ENCODE measurements at places on chromosomes 16 and 17.

- no peak for DNase-seq
These were observed 39.7 kb downstream of the KCNJ2 start for GRCh38 chr17:70208825-70209555.

DNA sequence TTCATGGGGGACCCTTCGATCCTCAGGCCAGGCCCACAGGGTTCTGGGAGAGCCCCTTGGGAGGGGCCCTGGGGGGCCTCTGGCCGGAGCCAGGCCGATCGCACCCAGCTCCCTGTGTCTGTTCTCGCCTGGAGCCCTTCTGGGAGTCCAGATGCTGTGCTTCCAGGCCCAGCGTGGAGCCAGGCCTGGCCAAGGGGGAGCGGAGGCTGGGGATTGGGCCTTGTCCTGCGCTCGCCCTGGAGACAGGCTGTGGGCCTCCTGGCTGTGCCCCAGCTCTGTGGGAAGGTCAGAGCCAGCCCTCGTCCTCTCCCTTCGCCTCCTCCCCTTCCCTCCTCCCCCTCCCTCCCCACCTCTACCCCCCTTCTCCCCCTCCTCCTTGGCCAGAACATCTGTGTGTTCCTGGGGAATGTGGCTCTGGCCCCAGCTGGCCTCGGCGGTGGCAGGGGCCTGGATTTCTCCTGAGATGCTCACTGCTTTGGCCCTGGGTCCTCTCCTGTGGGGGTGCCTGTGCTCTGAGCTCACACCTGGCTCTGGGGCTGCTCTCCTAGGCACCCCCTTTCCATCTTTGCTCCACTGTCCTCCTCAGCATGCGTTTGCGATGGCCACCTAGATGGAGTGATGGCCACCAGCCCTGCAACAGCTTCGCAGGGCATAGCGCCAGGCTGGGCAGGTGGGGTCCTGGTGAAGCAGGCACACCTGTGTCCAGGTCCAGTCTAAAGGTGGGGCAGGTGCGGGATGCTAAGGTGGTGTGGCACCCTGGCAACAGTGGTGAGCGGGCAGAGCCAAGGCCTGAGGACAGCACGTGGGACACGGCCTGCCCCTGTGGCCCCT lies 90.6 kb upstream of the CIBAR2 start:
- DNase-seq, result no peak

GRCh38 chr17:81111066-81111465 lies 54.2 kb upstream of the PVALEF start:
- no peak for DNase-seq

GRCh38 chr17:82202981-82203380 lies 9.7 kb downstream of the CCDC57 start:
- no peak for DNase-seq

GRCh38 chr17:40129498-40129897 lies 7.7 kb downstream of the MSL1 start:
- no peak for DNase-seq

- no peak for DNase-seq
These were observed 8.5 kb downstream of the PECAM1 start for GRCh38 chr17:64382061-64382583.

DNA sequence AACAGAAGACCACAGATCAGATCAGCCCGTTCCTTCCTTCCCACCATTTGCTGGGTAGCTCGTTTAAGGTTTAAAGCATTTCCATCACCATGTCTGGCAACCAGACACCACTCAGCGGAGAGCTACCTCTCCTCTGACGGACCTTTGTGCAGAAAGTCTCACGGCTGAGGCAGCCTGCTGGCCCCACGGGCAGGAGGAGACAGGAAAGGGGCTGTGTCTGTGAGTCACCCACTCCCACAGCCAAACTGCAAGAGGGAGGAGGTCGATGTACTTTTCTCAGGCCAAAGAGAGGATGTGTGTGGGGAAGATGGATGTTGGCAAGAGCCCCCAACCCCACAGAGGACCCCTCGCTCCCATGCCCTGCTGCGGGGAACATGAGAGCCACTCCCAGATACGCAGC lies 92.1 kb downstream of the ZNF423 start:
- no peak for DNase-seq

GRCh38 chr16:11949527-11949926 lies 7.7 kb upstream of the NPIPB2 start:
- no peak for DNase-seq

DNA sequence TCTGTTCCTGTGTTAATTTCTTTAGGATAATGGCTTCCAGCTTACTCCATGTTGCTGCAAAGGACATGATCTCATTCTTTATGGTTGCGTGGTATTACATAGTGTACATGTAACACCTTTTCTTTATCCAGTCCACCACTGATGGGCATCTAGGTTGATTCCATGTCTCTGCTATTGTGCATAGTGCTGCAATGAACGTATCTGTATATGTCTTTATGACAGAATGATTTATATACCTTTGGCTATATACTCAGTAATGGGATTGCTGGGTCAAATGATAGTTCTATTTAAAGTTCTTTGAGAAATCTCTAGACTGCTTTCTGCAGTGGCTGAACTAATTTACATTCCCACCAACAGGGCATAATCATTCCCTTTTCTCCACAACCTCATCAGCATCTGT lies 39.8 kb downstream of the ABCA10 start:
- DNase-seq, result no peak

DNA sequence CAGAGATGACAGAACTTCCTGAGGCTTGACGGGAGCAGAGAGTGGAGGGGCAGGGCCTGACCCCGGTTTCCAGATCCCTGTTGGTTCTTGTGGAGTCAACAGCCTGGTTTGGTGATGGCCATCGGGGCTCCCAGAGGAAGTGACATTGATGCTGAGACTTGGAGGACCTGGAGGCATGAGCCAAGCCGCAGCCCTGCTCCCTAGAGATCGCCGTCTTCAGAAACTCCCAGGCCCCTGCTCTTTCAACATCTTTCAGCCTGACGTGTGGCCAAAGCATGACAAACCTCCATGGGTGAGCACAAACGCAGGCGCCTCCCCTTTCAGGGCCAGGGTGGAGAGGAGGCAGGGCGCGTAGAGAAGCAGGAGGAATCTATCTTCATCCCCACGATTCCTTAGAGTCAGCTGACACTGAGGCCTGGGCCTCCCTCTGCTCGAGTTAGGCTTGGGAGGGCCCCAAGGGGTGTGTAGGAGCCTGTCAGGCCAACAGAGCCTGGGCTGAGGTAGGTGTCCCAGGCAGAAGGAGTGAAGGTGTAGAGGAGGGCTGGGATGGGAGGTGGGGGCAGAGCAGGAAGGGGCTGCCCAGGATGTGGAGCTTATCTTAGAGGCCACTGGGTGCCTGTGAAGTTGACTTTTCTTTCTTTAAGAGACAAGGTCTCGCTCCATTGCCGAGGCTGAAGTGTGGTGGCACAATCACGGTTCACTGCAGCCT lies 56.1 kb upstream of the MED9 start:
- DNase-seq, result no peak

DNA sequence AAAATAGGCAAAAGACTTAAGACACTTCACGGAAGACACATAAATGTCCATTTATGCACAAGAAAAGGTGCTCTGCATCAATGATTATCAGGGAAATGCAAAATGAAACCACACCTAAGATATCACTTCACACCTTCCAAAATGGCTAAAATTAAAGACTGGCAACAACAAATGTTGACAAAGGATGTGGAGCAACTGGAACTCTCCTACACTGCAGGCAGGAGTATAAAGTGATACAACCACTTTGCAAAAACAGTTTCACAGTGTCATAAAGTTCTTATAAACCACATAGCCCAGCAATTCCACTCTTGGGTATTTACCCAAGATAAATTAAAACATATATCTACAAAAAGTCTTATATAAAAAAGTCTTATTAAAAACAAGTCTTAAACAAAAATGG lies 7.8 kb downstream of the BBS2 start:
- no peak for DNase-seq

GRCh38 chr16:81335669-81336068 lies 20.9 kb downstream of the GAN start:
- no peak for DNase-seq

DNA sequence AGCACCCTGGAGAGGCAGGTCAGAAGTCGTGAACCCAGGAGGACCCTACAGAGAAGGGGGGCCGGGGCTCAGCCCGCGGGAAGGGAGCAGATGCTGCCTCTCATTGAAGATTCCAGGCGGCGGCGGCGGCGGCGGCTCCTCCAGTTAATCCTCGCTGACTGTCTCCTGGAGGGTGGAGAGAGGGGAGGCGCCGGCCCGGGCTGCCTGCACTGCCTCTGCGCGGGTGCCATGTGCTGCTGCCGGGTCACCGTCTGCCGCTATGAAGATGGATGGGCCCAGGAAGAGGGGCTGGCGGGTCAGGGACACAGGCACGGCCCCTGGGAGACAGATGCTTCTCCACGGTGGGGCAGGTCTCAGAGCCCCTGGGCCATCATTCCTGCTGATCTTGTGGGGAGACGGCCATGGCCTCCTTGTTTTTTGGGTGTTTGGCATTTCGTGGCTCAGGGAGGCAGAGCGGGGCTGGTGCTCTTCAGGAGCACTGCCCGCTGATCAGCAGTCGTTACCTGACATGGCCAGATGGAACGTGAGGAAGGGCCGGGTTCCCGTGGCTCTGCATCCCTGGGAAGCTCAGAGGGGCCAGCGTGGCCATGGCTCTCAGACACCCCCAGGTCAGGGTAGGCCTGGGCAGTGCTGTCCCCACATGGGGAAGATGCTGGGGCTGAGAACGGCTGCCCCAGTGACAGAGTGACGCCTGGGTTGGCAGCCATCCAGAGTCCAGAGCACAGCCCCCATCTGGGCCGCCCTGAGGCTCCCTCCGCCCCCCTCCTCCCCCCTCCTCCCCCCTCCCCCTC lies 36.1 kb downstream of the GINS2 start:
- no peak for DNase-seq

GRCh38 chr16:87562201-87562600 lies 40.1 kb upstream of the JPH3 start:
- DNase-seq, result no peak

DNA sequence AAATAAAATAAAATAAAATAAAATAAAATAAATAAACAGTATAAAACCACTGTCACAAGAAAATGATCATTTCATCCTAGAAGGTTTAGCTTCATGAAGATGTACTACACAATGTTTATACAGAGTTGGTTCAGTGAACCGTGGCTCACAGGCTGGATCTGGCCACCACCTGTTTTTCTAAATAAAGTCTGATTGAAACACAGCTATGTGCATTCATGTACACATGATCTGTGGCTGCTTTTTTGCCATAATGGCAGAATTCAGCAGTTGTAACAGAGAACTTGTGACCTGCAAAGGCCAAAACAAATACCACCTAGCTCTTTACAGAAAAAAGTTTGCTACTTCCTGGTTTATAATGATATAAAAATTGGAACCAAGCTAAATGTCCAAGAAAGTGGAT lies 12.6 kb upstream of the RPRML start:
- DNase-seq, result no peak
